Right atrium auricular region (tissue), 2 donors: ENCODE measurements at places on chromosomes 3 and 15. TPM values are rescaled to one million over a fixed set of nuclear protein-coding genes. Genes with fewer than 3 reads are reported as not detected.
A peak's percentile ranks its signal among the peaks of the same experiment; 100 is the strongest.

DNA sequence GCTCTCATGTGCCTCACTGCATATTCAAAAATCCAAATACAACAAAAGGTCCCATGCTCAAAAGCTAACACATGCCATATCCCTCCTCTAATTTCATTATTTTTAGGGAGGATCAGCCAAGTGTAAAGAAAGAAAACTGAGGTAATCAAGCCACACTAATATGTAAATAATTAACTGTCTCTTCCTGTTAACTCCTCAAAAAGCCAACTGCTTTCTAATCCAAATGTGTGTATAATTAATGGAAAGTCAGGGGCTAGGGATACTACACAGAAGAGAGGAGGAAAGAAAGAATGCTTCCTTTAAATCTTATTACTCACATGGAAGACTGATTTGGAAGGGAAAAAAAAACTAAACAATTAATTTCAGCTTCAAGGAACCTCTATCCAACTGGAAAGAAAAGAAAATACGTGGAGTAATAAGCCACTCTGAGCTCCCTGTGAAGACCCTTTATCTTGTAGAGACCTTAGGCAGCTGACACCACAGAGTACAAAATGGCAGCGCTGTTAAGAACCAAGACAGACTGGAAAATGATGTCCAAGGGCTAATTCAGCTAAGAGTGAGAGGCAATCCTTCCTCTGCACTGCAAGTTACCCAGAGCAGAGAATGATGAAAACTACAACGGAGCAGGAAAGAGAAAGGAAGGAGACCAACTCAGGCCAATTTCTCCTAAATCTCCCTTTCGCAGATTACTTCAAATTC lies 56.8 kb downstream of the ZNF148 start:
- DNase-seq, result no peak
- H3K4me1 ChIP-seq, result no peaks in the 10 kb centered on the region
- H3K4me3 ChIP-seq, result no peak overlapping the region
- no peaks in the 10 kb centered on the region for H3K27me3 ChIP-seq
- no peaks in the 10 kb centered on the region for H3K36me3 ChIP-seq

GRCh38 chr15:23446215-23447106 lies 582 bp downstream of the GOLGA6L2 start:
- no peak overlapping the region for H3K27ac ChIP-seq
- H3K27me3 ChIP-seq, result no peaks in the 10 kb centered on the region
- no peaks in the 10 kb centered on the region for H3K4me1 ChIP-seq
- DNase-seq, result no peak
- no peak overlapping the region for H3K4me3 ChIP-seq

DNA sequence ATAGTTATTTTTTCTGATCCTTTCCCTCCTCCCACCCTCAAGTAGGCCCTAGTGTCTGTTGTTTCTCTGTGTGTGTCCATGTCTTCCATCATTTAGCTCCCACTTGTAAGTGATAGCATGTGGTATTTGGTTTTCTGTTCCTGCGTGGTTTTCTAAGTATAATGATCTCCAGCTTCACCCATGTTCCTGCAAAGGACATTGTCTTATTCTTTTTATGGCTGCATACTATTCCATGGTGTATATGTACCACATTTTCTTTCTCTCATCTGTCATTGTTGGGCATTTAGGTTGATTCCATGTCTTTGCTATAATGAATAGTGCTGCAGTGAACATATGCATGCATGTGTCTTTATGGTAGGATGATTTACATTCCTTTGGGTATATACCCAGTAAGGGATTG lies 145.7 kb upstream of the NR2E3 start:
- DNase-seq, result no peak
- no peaks in the 10 kb centered on the region for H3K27me3 ChIP-seq
- H3K27ac ChIP-seq, result no peak overlapping the region
- H3K4me3 ChIP-seq, result no peak overlapping the region
- no peaks in the 10 kb centered on the region for H3K36me3 ChIP-seq
- peaks cover 14% of the 10 kb centered on the region for H3K4me1 ChIP-seq

DNA sequence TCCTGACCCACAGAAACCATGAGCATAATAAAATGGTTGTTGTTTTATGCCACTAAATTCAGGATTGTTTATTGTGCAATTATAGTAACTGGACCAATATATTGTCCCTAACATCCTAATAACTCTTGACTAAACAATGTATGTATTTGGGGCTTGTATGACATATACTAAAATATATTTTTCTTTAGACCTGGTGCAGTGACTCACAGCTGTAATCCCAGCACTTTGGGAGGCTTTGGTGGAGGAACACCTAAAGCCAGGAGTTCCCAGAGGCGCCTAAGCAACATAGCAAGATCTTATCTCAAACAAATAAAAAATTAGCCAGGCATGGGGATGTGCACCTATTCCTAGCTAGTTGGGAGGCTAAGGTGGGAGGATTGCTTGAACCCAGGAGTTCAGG lies 180.4 kb downstream of the SUCNR1 start:
- H3K4me3 ChIP-seq, result no peak overlapping the region
- H3K27ac ChIP-seq, result no peak overlapping the region
- H3K4me1 ChIP-seq, result no peaks in the 10 kb centered on the region
- no peak for DNase-seq
- H3K36me3 ChIP-seq, result no peaks in the 10 kb centered on the region
- H3K27me3 ChIP-seq, result no peaks in the 10 kb centered on the region

MFGE8 gene
- total RNA-seq, result 341 TPM

DNA sequence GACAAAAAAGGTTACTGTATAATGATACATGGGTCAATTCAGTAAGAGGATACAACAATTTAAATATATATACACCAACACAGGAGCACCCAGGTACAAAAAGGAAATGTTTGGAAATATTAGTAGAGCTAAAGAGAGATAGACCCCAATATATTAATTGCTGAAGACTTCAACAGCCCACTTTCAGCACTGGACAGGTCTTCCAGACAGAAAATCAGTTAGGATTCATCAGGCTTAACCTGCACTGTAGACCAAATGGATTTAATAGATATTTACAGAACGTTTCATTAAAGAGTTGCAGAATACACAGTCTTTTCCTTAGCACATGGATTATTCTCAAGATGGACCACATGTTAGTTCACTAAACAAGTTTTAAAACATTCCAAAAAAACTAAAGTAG lies 845.9 kb upstream of the GBE1 start:
- H3K4me3 ChIP-seq, result no peak overlapping the region
- DNase-seq, result no peak
- H3K27me3 ChIP-seq, result no peaks in the 10 kb centered on the region
- no peaks in the 10 kb centered on the region for H3K36me3 ChIP-seq
- no peak overlapping the region for H3K27ac ChIP-seq
- no peaks in the 10 kb centered on the region for H3K4me1 ChIP-seq

SERPINI2 gene
- not detected for total RNA-seq

GRCh38 chr15:83164771-83165404 lies 42.7 kb downstream of the HDGFL3 start:
- no peak for DNase-seq
- no peaks in the 10 kb centered on the region for H3K4me1 ChIP-seq
- no peak overlapping the region for H3K4me3 ChIP-seq
- no peaks in the 10 kb centered on the region for H3K27me3 ChIP-seq
- H3K27ac ChIP-seq, result no peak overlapping the region
- H3K36me3 ChIP-seq, result no peaks in the 10 kb centered on the region

RHOA gene
- total RNA-seq, result 304 TPM

CEMIP gene
- 0.22 TPM for total RNA-seq

DNA sequence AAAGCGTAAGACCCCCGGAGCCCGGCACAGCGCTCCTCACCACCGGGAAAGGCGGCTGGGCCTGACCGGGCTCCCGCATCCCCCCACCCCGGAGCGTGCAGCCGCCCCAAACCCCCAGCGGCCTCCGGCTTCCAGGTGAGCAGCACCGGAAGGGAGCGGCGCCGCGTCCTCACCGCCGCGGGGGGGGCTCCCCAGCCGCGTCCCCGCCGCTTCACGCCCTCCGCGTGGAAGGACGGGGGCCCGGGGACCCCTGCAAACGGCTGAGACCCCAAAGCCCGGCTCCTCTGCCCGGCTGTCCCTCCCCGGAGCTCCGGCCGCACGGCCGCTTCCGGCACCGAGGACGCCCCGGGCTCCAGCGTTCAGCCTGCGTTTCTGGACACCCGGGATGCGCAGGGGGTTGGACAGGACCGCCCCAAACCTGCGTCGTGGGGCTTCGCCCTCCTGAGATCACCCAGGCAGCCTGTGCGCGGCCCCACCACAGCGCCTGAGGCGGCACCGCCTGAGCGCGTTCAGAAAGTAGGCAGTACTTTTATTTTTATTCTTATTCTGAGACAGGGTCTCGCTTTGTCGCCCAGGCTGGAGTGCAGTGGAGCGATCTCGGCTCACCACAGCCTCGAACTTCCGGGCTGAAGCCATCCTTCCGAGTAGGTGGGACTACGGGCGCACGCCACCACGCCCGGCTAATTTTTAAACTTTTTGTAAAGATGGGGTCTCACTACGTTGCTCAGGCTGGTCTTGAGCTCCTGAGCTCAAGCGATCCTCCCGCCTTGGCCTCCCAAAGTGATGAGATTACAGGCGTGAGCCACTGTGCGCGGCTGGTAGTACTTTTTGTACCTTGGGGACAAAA lies 51.6 kb upstream of the BLM start:
- H3K4me1 ChIP-seq, result peaks cover 19% of the 10 kb centered on the region
- DNase-seq, result peak; percentile 66
- peak overlapping the region; percentile 79 for H3K4me3 ChIP-seq
- no peaks in the 10 kb centered on the region for H3K36me3 ChIP-seq
- H3K27ac ChIP-seq, result peak overlapping the region; percentile 94

DNA sequence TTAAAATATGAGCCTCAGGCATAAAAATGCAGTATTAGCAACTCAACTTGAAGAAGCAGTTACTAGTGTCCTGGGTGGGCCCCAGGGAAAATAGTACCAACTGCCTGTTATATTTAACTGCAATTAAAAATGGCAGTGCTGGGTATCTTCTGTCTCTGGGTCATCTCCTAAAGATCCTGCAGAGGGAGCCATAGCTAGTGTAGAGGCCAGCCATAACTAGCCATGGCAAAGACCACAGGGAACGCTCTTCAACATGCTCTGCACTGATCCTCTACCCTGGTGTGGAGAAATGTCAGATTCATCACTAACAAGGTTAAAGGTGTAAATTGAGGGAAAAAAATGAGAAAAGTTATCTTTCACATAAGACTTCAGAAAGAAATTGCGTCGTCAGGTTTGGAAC lies 181.3 kb downstream of the SNRPN start:
- H3K36me3 ChIP-seq, result no peaks in the 10 kb centered on the region
- H3K4me3 ChIP-seq, result no peak overlapping the region
- H3K4me1 ChIP-seq, result no peaks in the 10 kb centered on the region
- no peak overlapping the region for H3K27ac ChIP-seq

GCSAM gene
- total RNA-seq, result 0.12 TPM

GRCh38 chr3:17938313-17938712 lies 195.9 kb upstream of the TBC1D5 start:
- no peak for DNase-seq
- no peaks in the 10 kb centered on the region for H3K27me3 ChIP-seq
- no peak overlapping the region for H3K4me3 ChIP-seq
- H3K4me1 ChIP-seq, result no peaks in the 10 kb centered on the region
- H3K36me3 ChIP-seq, result no peaks in the 10 kb centered on the region

GABRR3 gene
- total RNA-seq, result not detected

SEMA7A gene
- 2.9 TPM for total RNA-seq

- no peaks in the 10 kb centered on the region for H3K36me3 ChIP-seq
- H3K4me3 ChIP-seq, result no peak overlapping the region
- no peaks in the 10 kb centered on the region for H3K4me1 ChIP-seq
- no peaks in the 10 kb centered on the region for H3K27me3 ChIP-seq
These were observed 114.0 kb downstream of the LRRC28 start for GRCh38 chr15:99365242-99365641.

DNA sequence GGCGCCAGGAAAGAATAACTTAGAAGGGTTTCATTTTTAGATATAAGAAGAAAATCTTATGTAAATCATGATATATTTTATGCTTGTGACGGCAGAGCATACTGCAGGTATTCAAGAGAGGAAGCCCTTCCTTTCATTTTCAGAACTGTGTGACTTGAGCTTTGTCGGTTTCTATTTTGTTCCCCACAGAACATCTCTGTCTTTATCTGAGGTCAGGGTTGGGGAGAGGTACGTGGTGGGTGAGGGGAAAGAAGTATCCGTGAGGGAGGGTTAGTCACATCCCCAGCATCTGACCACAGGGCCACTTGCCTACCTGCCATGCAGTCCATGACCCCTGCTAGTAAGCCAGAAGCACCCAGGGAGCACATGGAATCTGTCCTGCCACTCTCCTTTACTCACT lies 126.5 kb downstream of the DGKG start:
- peaks cover 6% of the 10 kb centered on the region for H3K4me1 ChIP-seq
- no peaks in the 10 kb centered on the region for H3K36me3 ChIP-seq

GAP43 gene
- total RNA-seq, result 0.47 TPM

GRCh38 chr3:104764496-104764895 lies 602.2 kb upstream of the ALCAM start:
- no peaks in the 10 kb centered on the region for H3K36me3 ChIP-seq
- no peak overlapping the region for H3K27ac ChIP-seq
- no peak overlapping the region for H3K4me3 ChIP-seq
- no peaks in the 10 kb centered on the region for H3K4me1 ChIP-seq

NEDD4 gene
- total RNA-seq, result 10.0 TPM

- H3K27ac ChIP-seq, result no peak overlapping the region
- no peak overlapping the region for H3K4me3 ChIP-seq
- no peak for DNase-seq
- no peaks in the 10 kb centered on the region for H3K4me1 ChIP-seq
These were observed 202.5 kb upstream of the UBE3A start for GRCh38 chr15:25641361-25641760.

ERICH6 gene
- total RNA-seq, result not detected

GRCh38 chr3:20015525-20015924 lies 3.5 kb upstream of the PP2D1 start:
- H3K27me3 ChIP-seq, result no peaks in the 10 kb centered on the region
- H3K36me3 ChIP-seq, result no peaks in the 10 kb centered on the region
- DNase-seq, result no peak
- no peak overlapping the region for H3K27ac ChIP-seq

GRCh38 chr3:27253831-27254230 lies 115.4 kb downstream of the NEK10 start:
- no peaks in the 10 kb centered on the region for H3K36me3 ChIP-seq
- DNase-seq, result no peak
- H3K27ac ChIP-seq, result no peak overlapping the region
- H3K4me1 ChIP-seq, result no peaks in the 10 kb centered on the region

DNA sequence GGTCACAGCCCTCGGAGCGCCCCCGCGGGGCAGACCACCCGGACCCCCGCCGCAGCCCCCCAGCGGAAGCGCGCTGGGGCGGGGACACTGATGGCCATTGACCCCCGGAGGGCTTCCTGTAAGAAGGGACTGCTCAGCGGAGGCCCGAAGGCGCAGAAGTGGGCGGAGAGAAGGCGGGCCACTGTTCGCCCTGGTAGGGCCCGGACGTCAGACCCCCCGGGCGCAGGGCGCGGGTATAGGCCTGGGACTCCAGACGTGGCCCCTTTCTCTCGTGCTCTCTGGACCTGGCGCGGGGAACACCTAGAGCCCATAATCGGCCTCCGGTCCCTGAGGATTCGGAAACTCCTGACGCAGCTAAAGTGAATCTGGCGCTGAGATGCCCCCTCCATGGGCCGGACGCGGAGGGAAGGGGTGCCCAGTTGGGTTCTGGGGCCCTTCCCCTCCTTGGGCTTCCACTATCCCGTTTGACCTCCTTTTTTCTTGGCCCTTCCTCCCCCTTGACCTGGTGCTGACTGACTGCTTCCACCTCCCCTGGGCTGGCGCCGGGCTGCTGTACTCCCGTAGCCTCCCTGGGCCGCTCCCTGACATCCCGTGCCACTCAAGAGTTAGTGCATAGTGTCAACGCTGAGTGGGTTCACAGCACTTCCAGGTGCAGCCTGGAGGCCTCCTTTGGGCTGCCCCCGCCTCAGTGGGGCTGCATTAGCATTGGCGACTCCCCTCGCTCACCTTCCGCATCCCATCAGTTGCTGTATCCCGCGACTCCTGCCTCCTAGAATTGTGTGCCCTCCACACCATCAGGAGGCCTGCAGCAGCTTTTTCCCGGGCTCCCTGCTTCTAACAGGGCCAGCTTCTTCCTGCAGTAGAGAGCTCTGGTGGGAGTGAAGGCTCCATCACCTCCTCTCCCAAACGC lies 694 bp downstream of the ABTB1 start:
- H3K4me1 ChIP-seq, result no peaks in the 10 kb centered on the region
- H3K27me3 ChIP-seq, result no peaks in the 10 kb centered on the region
- H3K36me3 ChIP-seq, result peaks cover 20% of the 10 kb centered on the region
